ENCODE measurements at places on chromosomes 11 and 22.

DNA sequence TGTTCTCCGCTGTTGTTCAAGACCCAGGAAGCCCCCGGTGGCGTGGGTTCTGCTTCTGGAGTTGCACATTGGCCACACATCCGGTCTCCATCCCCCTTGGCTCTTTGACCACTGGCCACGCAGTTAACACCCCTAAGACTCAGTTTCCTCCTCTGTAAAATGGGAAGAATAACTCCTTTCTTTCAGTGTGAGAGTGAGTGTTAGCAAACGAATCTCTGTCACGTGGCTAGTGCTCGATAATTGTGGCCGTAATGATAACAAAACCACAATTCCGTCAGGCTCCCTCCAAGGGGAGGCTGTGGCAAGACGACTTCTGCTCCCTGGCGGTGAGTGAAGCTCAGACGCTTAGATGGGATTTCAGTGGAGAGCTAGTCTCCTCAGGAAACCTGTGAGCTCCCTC lies 315.2 kb upstream of the B3GAT1 start:
- DNase-seq = no peak

- no peak for DNase-seq
Observed at GRCh38 chr11:103007521-103007920, 52.0 kb upstream of the MMP13 start.

DNA sequence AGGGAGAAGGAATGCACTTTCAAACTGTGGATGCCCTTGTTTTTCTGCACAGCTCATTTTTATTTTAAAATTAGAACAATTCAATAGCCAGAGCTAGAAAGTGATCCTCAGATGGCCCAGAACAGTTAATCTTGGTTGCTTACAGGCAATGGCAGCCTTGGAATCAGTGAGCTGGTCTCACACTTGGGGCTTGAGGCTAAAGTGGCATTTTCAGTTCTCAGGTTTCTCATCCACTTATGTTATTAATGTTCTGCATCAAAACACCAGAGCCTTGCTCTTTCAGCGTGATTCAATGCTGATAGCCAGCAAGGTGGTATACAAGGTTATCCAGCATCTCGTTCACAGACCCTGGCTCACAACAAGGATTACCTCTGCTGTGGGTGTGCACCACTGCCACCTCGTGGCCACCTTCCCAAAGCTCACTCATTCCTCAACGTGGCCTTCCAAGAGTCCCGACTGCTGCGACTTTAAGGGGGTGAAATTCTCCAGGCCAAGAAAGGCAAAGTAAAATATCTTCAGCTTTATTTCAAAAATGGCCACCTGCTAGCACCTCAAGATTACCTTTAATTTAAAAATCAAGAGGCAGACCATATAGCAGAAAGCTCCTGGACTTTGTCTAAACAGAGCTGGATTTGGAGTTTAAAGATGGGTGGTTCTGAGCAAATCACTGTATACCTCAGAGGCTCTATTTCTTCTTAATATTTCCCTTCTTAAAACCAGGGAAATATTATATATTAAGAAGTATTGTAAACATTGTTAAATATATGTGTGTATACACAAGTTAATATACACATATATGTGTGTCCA lies 34.2 kb upstream of the FSHB start:
- DNase-seq = no peak

GRCh38 chr11:72239849-72240460 lies 4.0 kb downstream of the PHOX2A start:
- DNase-seq = peak; percentile 36

GRCh38 chr22:49850021-49850911 lies 3.4 kb upstream of the ZBED4 start:
- no peak for DNase-seq

DNA sequence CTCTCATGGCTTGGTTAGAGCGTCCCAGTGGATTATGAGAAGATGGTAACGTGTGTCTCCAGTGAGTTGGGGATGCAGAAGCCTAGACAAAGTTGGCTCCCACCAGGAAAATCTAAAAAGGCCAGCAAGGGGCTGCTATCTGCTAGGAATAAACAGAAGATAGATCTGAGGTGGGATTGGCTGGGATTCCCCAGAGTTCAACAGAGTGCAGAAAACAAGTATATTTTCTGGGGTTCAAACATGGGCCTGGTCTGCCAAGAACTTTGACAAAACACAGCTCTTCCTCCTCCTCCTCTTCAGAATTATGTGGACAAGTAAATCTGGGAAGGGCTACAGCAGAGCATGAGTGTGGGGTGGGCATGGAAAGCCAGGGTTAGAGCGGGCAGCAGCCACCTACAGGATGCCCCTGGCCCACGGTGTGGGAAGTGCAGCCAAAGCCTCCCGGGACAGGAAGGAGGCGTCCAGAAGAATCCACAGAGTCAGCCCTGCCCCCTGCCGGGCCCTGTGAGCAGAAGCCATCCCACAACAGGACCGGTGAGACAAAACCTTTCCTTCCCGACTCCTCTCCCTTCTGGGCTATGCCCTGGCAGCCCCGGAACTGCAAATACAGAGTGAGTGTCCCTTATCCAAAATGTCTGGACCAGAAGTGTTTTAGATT lies 67.1 kb downstream of the CD82 start:
- DNase-seq = no peak

GRCh38 chr22:28574159-28574788 lies 105.4 kb downstream of the TTC28 start:
- DNase-seq = no peak

GRCh38 chr11:74232311-74232950 lies 61.3 kb downstream of the PPME1 start:
- no peak for DNase-seq

DNA sequence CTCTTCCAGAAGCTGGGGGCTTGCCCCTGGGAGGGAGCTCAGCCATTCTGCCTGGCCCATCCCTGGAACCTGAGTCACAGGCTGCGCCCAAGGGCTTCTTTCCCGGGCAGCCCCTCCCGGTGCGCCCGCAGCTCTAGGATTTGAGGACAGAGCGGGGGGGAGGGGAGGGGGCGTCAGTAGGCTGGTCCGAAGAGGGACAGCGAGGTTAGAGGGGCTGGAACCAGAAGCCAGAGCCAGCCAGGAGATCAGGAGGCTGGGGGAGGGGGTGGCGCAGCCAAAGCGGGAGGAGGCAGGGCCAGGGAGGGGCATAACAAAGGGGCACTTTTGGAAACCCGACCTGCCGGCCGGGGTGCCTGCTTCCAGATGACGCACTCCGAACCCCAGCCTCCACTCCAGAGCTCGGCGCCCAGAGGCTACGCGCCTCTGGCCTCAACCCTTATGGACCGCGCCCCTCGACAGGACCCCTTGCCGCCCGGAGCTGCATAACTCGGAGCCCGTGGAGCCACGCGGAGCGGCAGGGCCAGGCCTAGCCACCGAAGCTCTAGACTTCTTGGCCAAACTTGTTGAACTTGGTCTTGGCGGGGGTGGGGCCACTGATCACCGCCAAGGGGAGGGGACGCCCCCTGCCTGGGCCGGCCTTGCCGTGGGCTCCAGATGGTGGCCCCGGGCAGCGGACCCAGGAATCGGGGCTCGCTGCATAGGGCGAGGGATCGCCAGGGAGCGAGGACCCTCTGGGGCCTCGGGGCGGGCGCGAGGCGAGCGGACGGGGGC lies 744 bp downstream of the PACSIN3 start:
- DNase-seq = no peak

- DNase-seq = no peak
Observed at GRCh38 chr11:13062115-13062514, 53.0 kb downstream of the RASSF10 start.

DNA sequence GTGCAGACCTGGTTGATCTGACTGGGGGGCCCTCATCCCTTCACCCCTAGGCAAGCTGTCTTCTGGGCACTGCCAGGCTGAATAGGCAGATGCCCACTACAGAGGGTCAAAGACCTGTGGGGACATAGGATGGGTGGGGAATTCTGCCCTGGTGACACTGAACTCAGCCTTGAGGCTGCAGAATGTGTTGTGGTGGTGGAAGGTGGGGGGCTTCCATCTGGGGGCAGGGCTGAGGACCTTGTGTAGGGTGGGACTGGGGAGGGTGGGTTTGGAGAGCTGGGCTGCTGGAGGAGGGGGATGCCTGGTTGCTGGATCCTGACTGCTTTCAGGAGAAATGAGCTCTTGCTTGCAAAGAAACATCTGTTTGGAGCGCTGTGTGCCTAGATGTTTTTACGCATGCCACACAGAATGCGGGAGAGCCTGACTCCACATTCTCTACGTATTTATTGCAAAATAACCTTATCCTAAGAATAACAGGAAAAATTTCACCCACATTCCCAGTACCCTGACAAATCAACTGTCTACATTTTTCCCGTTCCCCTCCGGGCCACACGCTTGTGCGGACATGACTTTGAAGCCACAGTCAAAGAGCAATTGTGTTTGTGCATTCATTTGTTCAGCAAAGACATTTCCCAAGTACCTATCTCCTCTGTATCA lies 18.3 kb downstream of the SMIM38 start:
- no peak for DNase-seq

- no peak for DNase-seq
Observed at GRCh38 chr11:84628871-84629620, 998.1 kb downstream of the DLG2 start.

DNA sequence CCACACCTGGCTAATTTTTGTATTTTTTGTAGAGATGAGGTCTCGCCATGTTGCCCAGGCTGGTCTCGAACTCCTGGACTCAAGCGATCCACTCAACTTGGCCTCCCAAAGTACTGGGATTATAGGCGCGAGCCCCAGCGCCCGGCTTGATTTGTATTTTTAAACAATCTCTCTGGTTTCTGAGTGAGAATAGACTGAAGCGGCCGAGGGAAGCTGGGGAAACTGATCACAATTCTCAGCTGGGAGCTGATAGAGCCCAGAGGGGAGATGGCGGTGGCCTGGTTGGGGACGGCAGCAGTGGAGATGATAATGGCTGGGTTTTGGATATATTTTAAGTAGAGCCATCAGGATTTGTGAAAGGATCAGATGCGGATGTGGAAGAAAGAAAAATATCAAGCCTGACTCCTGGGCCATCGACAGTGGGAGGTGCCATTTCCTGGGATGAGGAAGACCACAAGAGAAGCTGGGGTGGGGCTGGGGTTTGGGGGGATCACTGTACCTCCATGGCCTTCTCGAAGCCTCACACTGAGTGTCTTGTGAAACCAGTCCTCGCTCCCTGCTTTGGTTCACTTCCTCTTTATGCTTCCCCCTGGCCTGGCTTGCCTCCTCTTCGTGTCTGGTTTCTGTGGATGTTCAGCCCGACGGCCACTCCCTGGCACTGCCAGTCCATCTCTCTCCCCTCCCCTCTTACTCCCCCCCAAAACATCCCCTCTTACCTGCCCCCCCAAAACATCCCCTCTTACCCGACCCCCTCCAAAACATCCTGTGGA lies 51.9 kb downstream of the IGLL1 start:
- DNase-seq = no peak

DNA sequence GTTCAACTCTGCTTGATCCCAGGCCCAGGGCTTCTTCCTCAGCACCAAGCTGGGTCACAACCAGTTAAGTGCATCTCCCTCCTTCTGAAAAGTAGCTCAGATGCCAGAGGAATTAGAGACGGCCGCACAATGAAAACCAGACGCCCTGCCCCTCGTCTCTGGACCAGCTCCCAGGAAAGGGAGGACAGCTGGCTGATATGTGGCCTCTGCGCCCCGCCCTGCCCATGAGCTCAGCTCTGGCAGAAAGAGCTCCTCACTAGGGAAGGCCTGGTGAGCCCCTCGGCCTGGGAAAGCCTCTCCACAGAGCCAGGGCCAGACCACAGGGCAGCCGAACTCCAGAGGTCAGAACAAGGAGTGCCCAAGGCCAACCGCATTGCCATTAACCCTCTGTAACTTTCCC lies 18.1 kb upstream of the SCGB1A1 start:
- DNase-seq = no peak

GRCh38 chr11:65718531-65718930 lies 2.1 kb downstream of the RNASEH2C start:
- no peak for DNase-seq

- DNase-seq = no peak
Observed at GRCh38 chr11:17922416-17922788, 90.4 kb downstream of the SERGEF start.

DNA sequence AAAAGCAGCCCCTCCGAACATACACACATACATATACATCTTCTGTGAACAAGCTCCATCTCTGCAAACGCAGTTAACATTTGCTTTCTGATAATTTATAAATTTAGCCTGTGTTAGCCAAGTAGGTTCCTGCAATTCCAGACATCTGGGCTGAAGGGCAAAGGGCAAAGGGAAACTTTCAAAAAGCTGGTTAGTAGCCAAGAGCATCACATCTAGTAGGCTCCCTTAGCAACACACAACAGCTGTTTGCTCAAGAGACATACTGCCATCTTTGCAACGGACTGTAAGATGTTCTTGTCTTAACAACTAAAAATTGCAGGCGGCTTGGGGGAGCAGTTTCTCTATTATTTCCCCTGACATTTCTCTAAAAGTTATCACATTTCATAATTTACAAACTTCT lies 134.9 kb downstream of the RBFOX2 start:
- no peak for DNase-seq

DNA sequence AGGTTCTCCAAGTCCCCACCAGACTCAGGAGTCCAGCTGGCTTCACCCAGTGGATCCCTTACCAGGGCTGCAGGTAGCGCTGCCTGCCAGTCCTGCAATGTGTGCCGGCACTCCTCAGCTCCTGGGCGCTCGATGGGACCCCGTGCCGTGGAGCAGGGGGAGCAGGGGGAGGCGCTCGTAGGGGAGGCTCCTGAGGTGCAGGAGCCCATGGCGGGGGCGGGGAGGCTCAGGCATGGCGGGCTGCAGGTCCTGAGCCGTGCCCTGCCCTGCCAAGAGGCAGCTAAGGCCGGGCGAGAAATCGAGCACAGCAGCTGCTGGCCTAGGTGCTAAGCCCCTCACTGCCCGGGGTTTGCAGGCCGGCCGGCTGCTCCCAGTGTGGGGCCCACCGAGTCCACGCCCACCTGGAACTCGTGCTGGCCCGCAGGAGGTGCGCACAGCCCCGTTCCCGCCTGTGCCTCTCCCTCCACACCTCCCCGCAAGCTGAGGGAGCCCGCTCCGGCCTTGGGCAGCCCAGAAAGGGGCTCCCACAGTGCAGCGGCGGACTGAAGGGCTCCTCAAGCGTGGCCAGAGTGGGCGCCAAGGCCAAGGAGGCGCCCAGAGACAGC lies 792.9 kb upstream of the CCDC179 start:
- DNase-seq = no peak

GRCh38 chr11:60954421-60954820 lies 2.4 kb upstream of the SLC15A3 start:
- no peak for DNase-seq

DNA sequence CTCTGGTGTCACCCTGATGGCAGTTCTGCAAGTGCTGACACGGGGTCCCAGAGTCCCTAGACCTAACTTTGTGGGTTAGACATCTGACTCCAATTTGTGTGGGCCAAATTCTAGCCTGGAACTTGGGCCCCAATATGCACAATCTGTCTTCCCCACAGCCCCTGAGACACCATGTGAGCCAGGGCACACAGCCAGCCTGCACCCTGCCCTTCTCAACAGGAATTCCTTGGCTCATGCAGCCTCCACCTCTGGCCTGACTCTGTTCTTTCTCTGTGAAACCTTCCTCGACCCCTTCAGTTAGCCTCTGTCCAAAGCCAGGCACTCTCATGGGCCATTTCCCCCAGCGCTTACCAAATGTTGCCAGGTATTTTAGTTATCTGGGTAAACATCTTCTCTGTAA lies 59.1 kb upstream of the POU2AF1 start:
- DNase-seq = peak; percentile 30
